Caco-2 (cell line): ENCODE measurements at places on chromosomes 6 and 20.
A peak's percentile ranks its signal among the peaks of the same experiment; 100 is the strongest.

DNA sequence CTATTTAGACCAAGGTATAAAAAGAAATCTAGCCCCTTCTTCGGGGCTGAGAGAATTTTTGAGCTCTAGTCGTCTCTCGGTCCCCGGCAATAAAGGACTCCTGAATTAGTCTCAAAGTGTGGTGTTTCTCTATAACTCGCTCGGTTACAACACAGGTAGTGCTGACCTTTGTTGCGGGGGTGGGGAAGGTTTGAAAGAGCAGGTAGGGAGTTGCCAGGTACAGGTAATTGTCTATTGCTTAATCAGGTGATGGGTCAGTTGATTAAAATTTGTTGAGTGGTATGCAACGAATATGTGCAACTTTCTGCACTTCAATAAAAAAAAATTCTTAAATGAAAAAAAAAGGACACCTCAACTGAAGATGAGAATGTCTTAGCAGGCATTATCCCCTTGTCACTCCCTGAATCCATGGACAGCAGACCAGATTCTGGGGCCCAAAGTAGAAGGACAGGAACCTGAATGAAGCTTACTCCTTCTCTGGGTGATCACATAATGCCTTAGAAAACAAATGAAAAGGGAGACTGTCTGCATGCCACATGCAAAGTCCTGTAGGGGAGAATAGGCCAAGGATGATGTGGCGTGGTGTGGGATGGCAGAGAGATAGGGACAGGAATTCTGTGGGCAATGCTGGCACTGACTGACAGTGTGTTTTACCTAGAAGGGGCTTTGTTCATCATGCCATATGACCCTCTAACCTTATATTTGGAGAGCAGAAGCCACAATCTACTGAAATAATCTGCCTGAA is 157.6 kb upstream of the OLIG3 start:
- peaks cover 39% of the 10 kb centered on the region for H3K4me1 ChIP-seq
- H3K27ac ChIP-seq, result peak overlapping the region; percentile 42
- no peaks in the 10 kb centered on the region; the same call in 1 of the 2 replicates for H3K36me3 ChIP-seq
- no peak overlapping the region for H3K4me3 ChIP-seq

- no peaks in the 10 kb centered on the region for H3K36me3 ChIP-seq
- DNase-seq, result no peak
- no peaks in the 10 kb centered on the region for H3K4me1 ChIP-seq
- H3K27me3 ChIP-seq, result no peaks in the 10 kb centered on the region
- no peak overlapping the region for H3K27ac ChIP-seq
- H3K4me3 ChIP-seq, result no peak overlapping the region
These were observed 21.4 kb downstream of the SUN5 start for GRCh38 chr20:32982617-32983458.

DNA sequence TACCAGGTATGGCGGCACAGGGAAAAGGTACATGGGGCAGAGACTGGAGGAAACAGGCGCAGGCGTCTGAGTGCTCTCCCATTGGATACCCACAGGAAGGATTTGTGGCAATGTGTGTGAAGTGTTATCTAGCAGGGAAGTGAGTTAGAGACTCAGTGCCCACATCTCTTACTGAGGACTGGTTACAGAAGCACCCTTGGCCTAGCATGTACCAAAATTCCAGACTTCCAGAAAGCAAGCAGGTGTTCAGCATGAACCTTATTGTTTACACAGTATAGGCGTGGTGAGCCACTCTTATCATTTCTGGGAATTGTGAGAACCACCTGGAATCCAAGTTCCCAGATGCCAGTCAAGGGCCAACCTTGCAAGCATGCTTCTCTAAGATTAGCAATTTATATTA is 14.2 kb downstream of the MANBAL start:
- H3K27me3 ChIP-seq, result no peaks in the 10 kb centered on the region
- H3K4me1 ChIP-seq, result peaks cover 13% of the 10 kb centered on the region
- H3K4me3 ChIP-seq, result no peak overlapping the region
- H3K27ac ChIP-seq, result peak overlapping the region; percentile 2
- no peak for DNase-seq

- no peak overlapping the region for H3K27ac ChIP-seq
- no peak overlapping the region for H3K4me3 ChIP-seq
- no peaks in the 10 kb centered on the region for H3K27me3 ChIP-seq
- DNase-seq, result peak; percentile 58
- no peaks in the 10 kb centered on the region for H3K36me3 ChIP-seq
- peaks cover 28% of the 10 kb centered on the region for H3K4me1 ChIP-seq
These were observed 3.8 kb upstream of the SLC17A1 start for GRCh38 chr6:25835442-25836283.

DNA sequence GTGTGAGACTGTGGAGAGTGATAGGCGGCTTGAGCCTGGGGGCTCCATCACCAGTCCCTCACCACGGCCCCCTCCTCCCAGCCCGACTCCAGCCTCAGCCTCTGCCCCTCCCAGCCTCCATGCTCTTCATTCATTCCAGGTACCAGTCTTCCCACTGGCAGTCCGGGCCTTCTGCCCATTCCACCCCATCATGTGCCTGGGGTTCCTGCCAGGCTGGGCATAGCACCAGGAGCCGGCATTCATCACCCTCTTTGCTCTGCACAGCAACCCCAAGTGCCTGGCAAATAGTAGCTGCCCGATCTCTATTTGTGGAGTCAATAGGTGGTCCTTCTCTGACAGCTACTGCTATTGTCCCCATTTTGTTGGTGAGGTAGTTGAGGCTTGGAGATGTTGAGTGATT is 39.6 kb upstream of the GTSF1L start:
- H3K4me1 ChIP-seq, result no peaks in the 10 kb centered on the region
- no peak overlapping the region for H3K4me3 ChIP-seq
- no peak for DNase-seq
- no peak overlapping the region for H3K27ac ChIP-seq
- no peaks in the 10 kb centered on the region for H3K36me3 ChIP-seq

DNA sequence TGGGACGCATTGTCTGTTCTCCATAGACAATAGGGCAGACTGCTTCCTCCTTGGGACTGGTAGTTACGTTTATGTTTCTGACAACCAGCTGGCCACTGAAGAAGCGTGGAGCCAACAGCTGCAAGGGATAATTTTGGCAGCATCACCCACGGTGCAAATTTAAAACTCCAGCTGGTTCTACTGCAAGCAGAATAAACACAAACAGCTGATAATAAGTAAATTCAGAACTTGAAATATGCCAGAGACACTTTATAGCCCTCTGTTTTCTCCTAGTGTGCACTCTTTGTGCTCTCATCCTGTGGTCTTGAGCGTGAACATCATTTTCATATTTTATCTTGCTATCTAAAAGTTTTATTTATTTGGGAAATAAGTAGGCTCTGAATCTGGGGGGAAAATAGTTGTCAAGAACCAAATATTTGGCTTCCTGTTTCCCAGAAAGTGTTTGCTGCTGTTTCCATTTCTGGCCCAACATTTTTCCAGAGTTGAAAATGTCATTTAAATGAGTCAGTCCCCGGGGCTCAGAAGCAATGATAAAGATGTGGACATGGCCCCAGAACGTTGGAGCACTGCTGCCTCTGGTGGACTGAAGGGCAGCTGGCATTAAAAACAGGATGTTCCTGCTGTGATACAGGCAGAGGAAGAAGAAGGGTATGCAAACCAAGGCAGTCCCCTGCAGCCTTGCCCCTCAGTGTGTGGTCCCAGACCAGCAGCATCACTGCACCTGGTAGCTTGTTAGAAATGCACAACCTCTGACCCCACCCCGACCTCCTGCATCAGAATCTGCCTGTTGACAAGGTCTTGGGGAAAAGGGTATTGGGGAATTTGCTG is 12.5 kb upstream of the THBD start:
- no peaks in the 10 kb centered on the region for H3K36me3 ChIP-seq
- peaks cover 58% of the 10 kb centered on the region for H3K4me1 ChIP-seq
- peak overlapping the region; percentile 39 for H3K27ac ChIP-seq
- H3K4me3 ChIP-seq, result no peak overlapping the region
- no peaks in the 10 kb centered on the region for H3K27me3 ChIP-seq

- no peak for DNase-seq
- H3K27ac ChIP-seq, result no peak overlapping the region
- no peaks in the 10 kb centered on the region; the same call in 1 of the 2 replicates for H3K27me3 ChIP-seq
- no peaks in the 10 kb centered on the region for H3K36me3 ChIP-seq
- no peaks in the 10 kb centered on the region for H3K4me1 ChIP-seq
- H3K4me3 ChIP-seq, result no peak overlapping the region
These were observed 222.6 kb upstream of the TAB2 start for GRCh38 chr6:149094934-149095351.

GRCh38 chr20:43161716-43162115 is 28.0 kb downstream of the PTPRT start:
- no peaks in the 10 kb centered on the region for H3K36me3 ChIP-seq
- no peak overlapping the region for H3K27ac ChIP-seq
- DNase-seq, result no peak
- H3K4me1 ChIP-seq, result no peaks in the 10 kb centered on the region
- no peak overlapping the region for H3K4me3 ChIP-seq

GRCh38 chr6:53703047-53703446 is 37.5 kb upstream of the KLHL31 start:
- H3K27me3 ChIP-seq, result no peaks in the 10 kb centered on the region
- no peak overlapping the region for H3K27ac ChIP-seq
- no peaks in the 10 kb centered on the region for H3K4me1 ChIP-seq
- H3K4me3 ChIP-seq, result no peak overlapping the region
- no peak for DNase-seq

- peaks cover 24% of the 10 kb centered on the region for H3K36me3 ChIP-seq
- H3K4me3 ChIP-seq, result no peak overlapping the region
- H3K4me1 ChIP-seq, result peaks cover 78% of the 10 kb centered on the region
These were observed 3.9 kb downstream of the LAMA5 start for GRCh38 chr20:62362991-62363919.

DNA sequence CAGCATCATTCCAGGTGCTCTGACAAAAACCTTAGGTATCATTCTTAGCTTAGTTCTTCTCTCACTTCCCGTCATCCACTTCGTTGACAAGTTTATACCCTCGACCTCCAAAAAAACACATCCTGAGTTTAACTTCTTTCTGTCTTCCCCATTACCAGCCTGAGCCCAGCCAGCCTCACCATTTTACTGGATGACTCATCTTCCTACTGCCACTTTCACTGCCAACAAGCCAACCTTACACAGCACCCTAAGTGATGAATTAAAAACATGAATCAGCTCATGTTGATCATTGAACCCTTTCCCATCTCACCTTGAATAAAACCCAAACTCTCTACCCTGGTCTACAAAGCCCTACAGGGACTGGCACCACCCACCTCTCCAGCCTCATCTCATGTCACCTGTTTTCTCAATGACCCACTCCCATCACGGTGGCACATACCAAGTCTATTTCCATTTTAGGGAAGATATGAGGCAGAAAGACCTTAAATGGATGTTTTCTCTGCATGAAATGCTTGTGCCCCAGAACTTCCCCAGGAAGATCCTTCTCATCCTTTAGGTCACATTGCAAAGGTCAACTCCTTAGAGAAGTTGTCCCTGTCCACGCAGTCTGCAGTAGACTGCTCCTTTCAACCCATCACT is 9.9 kb upstream of the UST start:
- no peak for DNase-seq
- H3K27ac ChIP-seq, result no peak overlapping the region
- no peaks in the 10 kb centered on the region for H3K4me1 ChIP-seq
- H3K4me3 ChIP-seq, result no peak overlapping the region
- no peaks in the 10 kb centered on the region for H3K27me3 ChIP-seq

DNA sequence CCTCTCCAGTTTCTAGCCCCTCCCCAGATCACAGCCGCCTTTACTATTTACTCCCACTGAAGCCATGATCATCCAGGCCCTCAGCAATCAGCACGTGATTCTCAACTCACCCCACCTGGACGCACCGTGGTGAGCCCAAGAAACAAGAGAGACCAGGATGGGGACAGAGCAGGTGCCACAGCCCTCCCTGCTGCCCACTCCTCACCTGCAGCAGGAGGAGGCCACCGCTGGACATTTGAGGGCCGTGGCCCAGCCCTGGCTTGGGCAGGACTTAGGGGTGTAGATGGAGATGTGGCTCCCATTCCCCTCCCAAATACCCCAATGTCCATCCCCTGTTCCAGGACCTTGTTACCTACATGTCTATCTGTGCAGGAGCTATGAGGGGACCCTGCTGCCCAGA is 20.3 kb downstream of the HLA-F start:
- H3K4me3 ChIP-seq, result no peak overlapping the region
- no peaks in the 10 kb centered on the region for H3K27me3 ChIP-seq
- no peaks in the 10 kb centered on the region for H3K36me3 ChIP-seq
- no peaks in the 10 kb centered on the region for H3K4me1 ChIP-seq

DNA sequence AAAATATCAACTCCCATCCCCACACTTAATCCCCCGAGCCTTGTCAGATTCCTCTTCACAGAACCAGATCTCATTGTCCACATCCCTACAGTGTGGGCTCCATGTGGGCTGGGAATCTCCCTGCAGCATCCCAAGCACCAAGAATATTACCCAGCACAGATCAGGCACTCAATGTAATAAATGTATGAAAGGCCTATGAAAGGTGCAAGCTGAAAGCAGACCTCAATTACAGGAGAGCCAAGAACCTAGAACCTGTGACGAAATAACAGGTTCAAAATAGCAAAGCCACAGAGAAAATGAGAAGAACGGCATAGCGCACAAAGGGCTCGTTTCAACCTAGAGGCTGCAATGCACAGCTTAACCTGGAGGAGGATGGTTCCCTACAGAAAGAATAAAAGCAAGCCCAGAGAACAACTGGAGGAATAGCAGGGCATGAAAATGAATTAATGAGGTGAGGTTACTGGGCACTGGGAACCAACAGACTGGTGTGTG is 3.1 kb downstream of the SLC23A2 start:
- H3K4me1 ChIP-seq, result peaks cover 10% of the 10 kb centered on the region
- DNase-seq, result peak; percentile 18
- no peaks in the 10 kb centered on the region for H3K36me3 ChIP-seq
- H3K4me3 ChIP-seq, result no peak overlapping the region
- no peak overlapping the region for H3K27ac ChIP-seq

DNA sequence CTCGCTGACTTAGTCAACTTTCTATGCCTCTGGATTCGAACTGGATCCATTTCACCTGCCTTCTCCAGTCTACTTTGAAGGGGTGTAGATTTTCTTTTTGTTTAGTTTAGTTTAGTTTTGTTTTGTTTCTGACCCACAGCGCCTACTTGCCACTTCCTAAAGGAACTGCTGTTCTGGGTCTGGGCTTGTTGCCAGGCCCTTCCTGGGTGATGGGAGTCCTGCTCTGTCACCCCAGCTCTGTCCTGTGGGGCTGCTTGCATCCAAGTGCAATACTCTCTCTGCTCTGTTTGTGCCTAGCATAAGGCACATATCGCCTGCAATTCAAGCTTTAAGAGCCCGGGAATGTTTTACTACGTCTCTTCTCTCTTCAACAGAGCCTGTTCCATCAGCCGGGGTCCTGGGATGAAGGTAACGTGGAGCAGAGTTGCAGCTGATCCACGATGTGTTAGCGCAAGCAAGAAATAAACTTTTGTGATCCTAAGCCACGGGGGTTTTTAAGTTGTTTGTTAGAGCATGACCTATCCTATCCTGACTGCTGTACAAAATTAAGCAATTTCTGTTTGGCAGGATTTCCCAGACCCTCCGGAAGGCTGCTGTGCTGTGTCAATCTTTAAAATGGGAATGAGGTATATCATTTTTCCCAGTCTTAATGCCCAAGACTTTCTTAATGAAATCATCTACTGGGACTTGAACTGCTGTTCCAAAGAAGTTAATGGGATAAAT is 30.9 kb upstream of the TAGAP start:
- H3K36me3 ChIP-seq, result no peaks in the 10 kb centered on the region
- DNase-seq, result no peak
- no peak overlapping the region for H3K4me3 ChIP-seq
- H3K4me1 ChIP-seq, result no peaks in the 10 kb centered on the region
- no peak overlapping the region for H3K27ac ChIP-seq

- H3K4me3 ChIP-seq, result no peak overlapping the region
- no peak for DNase-seq
- H3K27ac ChIP-seq, result no peak overlapping the region
These were observed 12.4 kb downstream of the MAFB start for GRCh38 chr20:40676491-40677269.
